IMR-90 (cell line): ENCODE measurements at places on chromosomes 16 and 17.

DNA sequence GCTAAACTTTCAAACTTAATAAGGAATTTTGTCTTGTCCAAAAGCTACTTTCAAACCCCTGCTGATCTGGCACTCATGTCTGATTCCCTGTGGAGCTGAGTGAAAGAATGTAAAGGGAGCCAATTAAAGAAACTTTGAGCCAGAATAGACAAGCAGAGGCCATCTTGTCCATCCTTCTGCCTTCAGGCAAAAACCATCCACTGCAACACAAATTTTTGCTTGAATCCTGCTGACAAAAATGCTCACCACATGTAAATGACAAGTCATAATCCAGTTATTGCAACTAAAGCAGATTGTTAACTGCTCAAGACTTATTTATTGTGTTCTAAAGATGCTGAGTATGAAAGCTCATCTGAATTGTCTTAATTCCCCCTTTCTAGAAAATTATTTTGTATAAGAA is 124.0 kb upstream of the HLF start:
- DNase-seq, result no peak

- peak; percentile 98 for DNase-seq
Measured at GRCh38 chr17:33012522-33013033, 20.9 kb downstream of the SPACA3 start.

DNA sequence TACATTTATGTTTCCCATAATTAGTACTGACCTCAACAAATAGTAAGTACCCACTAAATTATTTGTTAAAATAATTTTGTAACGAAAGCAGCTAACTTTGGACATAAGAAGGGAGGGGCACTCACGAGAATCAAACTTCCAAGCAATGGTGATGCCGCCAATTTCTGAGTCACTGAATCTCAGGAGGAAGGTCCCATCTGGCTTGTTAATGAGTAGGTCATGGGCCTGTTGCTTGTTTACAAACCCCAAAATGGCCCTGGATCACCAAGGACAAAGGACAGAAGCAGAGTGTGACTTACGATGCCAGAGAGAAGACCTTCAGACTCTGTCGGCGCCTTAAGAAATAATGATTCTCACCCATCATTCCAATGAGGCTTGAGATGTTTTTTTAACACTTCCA is 15.8 kb upstream of the GHDC start:
- no peak for DNase-seq

GRCh38 chr16:67162506-67163163 is 1.9 kb upstream of the HSF4 start:
- DNase-seq, result no peak

DNA sequence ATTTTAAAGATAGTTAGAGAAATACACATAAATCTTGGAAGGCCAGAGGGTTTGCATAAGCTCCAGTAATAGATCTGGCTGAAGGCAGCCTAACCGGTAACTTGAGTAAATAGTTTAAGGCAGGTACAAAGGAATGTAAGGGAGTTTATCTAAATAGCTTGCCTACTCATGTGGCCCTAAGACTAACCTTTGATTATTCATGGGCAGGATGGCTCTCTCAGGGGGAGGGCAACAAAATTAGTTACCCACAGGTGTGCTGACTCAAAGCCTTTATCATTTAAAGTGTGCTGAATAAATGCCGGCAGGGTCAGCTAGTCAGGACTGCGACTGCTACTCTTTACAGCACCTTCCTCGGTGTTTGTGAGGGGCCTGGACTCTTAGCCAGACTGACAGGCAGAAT is 761.3 kb upstream of the KIF2B start:
- no peak for DNase-seq

DNA sequence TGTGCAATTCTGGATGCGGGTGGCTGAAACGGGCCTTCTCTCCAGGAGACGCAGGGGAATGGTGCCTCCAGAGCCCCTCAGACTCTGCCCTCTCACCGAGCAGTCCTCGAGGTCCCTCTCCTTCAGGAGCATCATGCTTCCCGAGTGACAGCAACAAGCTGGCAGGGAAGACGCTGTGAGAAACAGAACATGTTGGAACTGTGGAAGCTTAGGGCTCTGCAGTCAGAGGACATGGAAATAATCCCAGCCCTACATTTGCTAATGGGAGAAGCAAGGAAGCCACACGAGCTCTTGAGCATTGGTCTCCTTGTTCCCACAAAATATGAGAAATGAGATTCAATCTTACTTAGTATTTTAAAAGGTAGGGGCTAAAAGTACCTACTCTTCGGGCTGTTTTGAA is 115.0 kb downstream of the DYNLRB2 start:
- DNase-seq, result no peak

DNA sequence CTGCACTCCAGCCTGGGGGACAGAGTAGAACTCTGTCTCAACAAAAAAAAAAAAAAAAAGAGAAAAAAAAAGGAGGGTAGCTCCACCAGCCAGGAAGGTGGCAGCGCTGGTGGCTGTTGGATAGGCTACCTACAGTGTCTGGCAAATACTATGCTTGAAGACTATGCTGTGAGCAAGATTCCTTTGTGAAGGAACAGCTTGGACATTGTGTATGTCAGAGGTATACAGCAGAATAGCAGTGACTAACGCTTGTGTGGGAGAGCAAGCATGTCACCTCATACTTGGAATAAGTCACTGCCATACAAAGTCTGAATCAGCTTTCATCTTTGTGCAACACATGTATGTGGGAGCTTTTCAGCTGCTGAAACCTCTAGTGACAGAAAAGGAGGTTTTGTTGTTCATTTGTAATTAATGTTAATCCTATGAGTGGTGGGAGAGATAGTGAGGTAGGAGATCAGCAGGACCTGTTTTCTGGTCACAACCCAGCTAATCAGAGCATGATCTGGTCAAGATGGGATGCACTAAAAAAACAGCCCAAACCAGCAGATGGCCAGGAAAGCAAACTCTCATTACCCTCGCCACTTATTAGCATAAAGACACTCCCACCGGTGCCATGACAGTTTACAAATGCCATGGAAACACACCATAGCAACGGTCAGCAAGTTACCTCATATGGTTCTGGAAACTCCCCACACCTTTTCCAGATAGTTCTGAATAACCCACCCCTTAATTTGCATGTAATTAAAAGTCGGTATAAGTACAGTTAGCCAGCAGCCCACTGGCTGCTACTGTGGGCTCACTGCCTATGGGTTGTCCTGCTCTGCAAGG is 6.8 kb upstream of the ITGAD start:
- peak; percentile 72 for DNase-seq

GRCh38 chr17:74831444-74832146 is 28.1 kb downstream of the GRIN2C start:
- DNase-seq, result no peak

- peak; percentile 40 for DNase-seq
Measured at GRCh38 chr16:31382485-31383161, 10.5 kb upstream of the ITGAD start.

GRCh38 chr17:70621566-70621965 is 452.2 kb downstream of the KCNJ2 start:
- peak; percentile 9 for DNase-seq

- DNase-seq, result no peak
Measured at GRCh38 chr16:46949241-46949892, 24.1 kb downstream of the DNAJA2 start.

GRCh38 chr17:67531291-67531690 is 154.2 kb downstream of the PITPNC1 start:
- no peak for DNase-seq

DNA sequence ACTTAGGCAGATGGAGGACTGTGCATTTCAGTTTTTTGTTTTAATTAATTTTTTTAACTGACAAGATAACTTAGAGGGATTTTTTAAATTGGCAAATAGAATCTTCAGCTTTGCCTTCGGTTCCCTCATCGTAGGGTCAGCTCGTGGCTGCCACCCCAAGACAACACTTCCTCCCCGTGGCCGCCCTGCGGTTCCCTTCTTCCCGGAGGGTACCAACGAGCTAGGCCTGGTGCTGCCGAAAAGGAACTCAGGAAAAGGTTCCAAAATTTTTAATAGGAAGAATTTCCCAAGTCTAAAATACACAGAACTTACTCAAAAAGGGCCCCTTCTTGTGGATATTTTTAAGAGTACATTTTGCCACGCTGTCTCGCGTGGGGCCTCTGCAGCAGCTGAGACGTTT is 210.4 kb upstream of the CHMP6 start:
- no peak for DNase-seq

GRCh38 chr17:56478836-56479447 is 114.6 kb upstream of the NOG start:
- DNase-seq, result peak; percentile 25

DNA sequence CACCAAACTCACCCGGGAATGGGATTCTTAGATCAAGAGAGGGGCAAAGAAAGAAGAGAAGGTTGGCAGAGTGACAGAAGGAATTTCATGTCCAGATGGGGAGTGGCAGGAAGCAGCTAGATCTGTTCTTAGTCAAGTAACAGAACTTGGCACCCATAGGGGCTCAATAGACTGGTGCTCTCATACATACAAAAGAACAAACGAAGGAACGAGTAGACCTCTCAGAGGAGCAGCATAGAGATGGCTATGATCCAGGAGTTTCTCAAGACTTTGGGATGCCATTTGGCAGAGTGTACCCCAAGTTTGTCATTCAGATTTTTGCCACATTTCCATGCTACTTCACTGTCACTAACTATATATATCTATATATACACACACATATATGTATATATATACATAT is 47.9 kb downstream of the GINS3 start:
- DNase-seq, result no peak
